ENCODE measurements at places on chromosomes 6 and 20. TPM values are rescaled to one million over a fixed set of nuclear protein-coding genes. Genes with fewer than 3 reads are reported as not detected.

Gene C20orf202
- total RNA-seq, result 0.33 TPM

Gene SPTLC3
- total RNA-seq, result 0.96 TPM

Gene MEP1A
- not detected for total RNA-seq

Gene FAM184A
- 0.33 TPM for total RNA-seq

Gene SPATS1
- not detected for total RNA-seq

Gene FKBP1C
- 2.9 TPM for total RNA-seq

Gene POFUT1
- 52.3 TPM for total RNA-seq

Gene PRICKLE4
- 6.2 TPM for total RNA-seq

Gene TFAP2B
- not detected for total RNA-seq

Gene LY6G6D
- not detected for total RNA-seq

Gene RIMS1
- 12.7 TPM for total RNA-seq
